Fibroblast of the conjunctiva (primary cell): ENCODE measurements at places on chromosomes 16 and 17.

GRCh38 chr17:38428643-38429371 lies 543 bp downstream of the ARHGAP23 start:
- peak; percentile 42 for DNase-seq

- DNase-seq = no peak
These were observed 22.8 kb downstream of the LASP1 start for GRCh38 chr17:38892620-38893019.

- peak; percentile 38 for DNase-seq
These were observed at the start of gene ZFP3 for GRCh38 chr17:5078106-5079028. TSS of gene ZFP3 (plus strand) at chr17:5078467. CDS start at chr17:5091505, 13,038 bp downstream.

DNA sequence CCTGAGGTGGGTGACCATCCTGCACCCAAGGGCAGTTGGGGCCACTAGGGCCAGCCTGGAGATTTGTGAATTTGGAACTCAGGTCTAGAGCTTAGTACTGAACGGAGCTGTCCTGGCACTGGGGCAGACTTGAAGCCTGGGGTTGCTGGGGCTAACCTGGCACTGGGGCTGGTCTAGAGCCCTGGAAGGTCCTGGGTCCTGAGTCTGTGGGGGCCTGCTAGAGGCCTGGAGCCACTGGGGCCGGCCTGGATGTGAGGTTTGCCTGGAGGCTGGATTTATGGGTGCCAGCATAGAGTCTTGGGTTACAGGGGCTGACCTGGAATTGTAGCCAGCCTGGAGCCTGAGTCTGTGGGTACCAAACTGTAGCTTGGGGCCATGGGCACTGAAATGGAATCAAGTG lies 1216.9 kb downstream of the CDH11 start:
- DNase-seq = no peak

- DNase-seq = no peak
These were observed 10.7 kb downstream of the ENGASE start for GRCh38 chr17:79085154-79085920.

- peak; percentile 89 for DNase-seq
These were observed 21.2 kb upstream of the MTSS2 start for GRCh38 chr16:70706948-70707465.

GRCh38 chr17:78643326-78643725 lies 66.1 kb upstream of the DNAH17 start:
- DNase-seq = no peak

DNA sequence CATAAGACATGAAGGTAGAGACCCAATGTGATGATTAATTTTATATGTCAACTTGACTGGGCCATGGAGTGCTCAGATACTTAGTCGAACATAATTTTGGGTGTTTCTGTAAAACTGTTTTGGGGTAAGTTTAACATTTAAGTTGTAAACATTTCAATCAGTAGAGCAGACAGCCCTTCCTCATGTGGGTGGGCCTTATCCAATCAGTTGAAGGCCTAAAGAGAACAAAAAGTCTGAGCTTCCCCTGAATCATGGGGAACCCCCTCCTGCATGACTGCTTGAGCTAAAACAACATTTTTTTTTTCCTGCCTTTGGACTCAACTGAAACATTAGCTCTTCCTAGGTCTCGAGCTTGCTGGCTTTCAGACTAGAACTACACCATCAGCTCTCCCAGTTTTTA lies 327.3 kb upstream of the SOX9 start:
- no peak for DNase-seq

DNA sequence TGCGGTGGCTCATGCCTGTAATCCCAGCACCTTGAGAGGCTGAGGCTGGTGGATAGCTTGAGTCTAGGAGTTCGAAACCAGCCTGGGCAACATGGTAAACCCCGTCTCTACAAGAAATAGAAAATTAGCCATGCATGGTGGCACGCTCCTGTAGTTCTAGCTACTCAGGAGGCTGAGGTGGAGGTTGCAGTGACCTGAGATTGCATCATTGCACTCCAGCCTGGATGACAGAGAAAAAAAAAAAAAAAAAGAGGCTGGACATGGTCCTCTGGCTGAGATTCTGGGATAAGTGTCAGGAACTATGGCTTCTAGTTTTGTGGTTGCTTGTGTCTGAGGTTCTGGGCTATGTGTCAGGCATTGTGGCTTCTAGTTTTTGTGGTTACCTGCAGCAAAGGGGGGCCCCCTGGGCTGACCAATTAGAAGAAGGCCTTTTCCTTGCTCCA lies 7.0 kb downstream of the KSR1 start:
- DNase-seq = no peak
